Activated T-cell treated with anti-CD3 and anti-CD28 coated beads, Interleukin-2, amount 50 U/mL, for 72 hours (primary cell): ENCODE measurements at places on chromosomes 1 and 21. TPM values are rescaled to one million over a fixed set of nuclear protein-coding genes. Genes with fewer than 3 reads are reported as not detected.
A peak's percentile ranks its signal among the peaks of the same experiment; 100 is the strongest.

The IL22RA1 gene
- total RNA-seq: not detected

The ERI3 gene
- total RNA-seq: 45.5 TPM

The LAD1 gene
- total RNA-seq: not detected

The SFT2D2 gene
- total RNA-seq: 66.9 TPM

The RGS4 gene
- not detected for total RNA-seq

The UHMK1 gene
- 54.0 TPM for total RNA-seq

The LCE1B gene
- total RNA-seq: not detected

The SIPA1L2 gene
- 5.9 TPM for total RNA-seq

The TSSK3 gene
- 1.9 TPM for total RNA-seq

DNA sequence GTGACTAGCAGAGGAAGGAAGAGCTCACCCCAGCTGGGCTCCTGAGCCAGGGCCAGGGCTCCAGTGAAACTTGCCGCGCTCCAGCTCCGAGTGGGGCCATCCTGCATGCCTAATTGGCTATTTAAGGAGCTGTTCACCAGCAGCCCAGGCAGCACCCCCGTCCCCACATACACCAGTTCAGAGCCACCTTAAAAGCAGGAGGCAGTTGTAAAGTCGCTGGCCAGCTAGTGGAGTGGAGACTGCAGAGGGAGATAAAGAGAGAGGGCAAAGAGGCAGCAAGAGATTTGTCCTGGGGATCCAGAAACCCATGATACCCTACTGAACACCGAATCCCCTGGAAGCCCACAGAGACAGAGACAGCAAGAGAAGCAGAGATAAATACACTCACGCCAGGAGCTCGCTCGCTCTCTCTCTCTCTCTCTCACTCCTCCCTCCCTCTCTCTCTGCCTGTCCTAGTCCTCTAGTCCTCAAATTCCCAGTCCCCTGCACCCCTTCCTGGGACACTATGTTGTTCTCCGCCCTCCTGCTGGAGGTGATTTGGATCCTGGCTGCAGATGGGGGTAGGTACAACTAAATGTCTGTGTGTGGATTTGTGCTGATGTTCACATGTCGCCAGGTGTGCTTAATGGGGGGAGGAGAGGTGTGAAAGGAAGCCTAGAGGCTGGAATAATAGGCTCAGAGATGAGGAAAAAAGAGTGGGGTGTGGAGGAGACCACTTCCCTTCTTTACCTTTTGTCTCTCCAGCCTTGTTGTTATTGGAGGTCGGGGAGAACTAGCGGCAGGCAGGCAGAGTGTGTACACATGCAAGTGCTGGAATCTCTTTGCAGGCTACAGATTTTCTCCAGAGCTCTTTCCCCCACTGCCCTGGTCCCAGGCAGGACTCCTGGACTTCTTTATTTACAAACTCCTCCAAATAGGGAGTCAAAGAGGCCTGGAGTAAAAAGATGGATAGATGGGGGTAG is at the start of gene CA14:
TSS of gene CA14 (plus strand) at position 151 of the 962 bp plus-strand sequence. CDS start at position 506, 355 bp downstream.
- DNase-seq: no peak

DNA sequence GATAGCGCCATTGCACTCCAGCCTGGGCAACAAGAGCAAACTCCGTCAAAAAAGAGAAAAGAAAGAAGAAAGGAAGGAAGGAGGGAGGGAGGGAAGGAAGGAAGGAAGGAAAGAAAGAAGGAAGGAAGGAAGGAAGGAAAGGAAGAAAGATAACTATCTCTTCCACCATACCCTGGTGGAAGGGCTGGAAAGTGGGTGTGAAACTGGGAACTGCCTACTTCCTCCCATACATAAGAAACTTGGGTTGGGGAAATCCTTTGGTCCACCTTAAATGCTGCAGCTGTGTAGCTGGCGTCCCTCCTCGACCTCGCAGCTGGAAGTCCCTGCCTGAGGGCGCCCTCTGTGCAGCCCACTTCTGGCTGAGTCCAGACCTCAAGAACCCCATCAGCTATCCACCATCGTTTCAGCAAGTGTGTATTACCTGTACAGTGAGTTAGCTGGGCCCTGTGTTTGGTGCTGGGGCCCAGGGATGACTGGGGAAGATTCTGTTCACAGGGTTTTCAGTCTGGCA is 4.6 kb upstream of the FAM167B start:
- no peak for DNase-seq

DNA sequence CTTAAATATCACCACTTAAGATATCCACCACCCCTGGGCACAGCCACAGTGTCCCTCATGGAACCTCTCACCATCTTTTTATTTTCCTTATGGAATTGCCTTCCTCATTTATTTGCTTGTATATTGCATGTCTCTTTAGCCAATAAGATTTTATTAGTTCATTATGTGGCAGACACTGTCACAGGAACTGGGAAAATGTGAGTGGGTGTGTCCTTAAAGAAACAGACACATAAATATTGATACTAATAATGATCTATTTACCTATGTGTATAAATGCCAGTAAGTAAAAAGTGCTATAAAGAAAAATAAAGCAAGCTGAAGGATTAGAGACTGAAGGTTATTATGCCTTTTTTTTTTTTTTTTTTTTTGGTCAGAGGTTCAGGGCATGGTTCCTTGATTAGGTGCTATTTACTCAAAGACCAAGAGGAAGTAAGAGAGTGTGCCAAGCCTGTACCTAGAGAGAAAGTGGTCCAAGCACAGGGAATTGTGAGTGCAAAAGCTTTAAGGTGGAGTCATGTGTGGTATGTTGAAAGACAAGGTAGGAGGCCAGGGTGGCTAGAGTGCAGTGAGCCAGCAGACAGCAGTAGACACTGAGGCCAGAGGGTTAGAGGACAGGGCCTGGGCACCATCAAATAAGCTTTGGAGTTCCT is 589.0 kb downstream of the USP25 start:
- no peak for DNase-seq

GRCh38 chr1:177257128-177257527 is 86.4 kb downstream of the BRINP2 start:
- no peak for DNase-seq

- DNase-seq: no peak
Measured at GRCh38 chr21:36702622-36702968, 3.7 kb downstream of the SIM2 start.

GRCh38 chr1:191993549-191993948 is 164.7 kb upstream of the RGS18 start:
- DNase-seq: no peak

DNA sequence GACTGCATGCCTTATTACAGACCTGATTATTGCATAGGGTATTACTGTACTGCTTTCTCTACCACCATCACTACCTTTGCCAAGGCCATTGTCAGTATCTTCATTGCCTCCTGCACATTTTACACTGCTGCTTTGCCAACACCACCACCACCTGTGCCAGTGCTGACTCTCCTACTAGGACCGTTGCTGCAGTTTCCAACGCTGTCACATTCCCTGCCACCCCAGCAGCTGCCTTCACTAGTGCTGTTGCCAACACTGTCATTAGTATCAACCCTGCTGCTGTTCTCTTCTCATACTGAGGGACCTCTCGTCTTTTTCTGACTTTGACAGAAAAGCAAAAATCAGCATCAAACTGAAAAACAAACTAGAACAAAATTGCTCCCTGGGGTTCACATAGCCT is 394.9 kb upstream of the B3GALT2 start:
- no peak for DNase-seq

DNA sequence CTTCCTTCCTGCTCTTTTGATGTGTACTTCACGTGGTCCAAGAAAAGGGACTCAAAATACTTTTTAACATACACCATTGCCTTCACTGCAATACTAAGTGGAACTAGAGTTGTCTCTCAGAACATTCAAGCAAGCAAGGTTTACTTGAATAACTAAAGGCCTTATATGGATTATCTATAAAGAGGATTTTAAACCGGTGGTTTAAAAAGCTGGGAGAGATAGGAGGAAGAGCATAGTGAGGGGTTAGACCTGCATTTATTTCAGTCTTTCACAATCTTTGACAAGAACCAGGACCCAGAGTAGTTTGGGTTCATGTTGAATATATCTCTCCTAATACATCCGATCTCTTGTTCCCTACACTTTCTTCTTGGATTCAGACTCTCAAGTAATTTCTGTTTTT is 6.9 kb downstream of the S1PR1 start:
- no peak for DNase-seq

DNA sequence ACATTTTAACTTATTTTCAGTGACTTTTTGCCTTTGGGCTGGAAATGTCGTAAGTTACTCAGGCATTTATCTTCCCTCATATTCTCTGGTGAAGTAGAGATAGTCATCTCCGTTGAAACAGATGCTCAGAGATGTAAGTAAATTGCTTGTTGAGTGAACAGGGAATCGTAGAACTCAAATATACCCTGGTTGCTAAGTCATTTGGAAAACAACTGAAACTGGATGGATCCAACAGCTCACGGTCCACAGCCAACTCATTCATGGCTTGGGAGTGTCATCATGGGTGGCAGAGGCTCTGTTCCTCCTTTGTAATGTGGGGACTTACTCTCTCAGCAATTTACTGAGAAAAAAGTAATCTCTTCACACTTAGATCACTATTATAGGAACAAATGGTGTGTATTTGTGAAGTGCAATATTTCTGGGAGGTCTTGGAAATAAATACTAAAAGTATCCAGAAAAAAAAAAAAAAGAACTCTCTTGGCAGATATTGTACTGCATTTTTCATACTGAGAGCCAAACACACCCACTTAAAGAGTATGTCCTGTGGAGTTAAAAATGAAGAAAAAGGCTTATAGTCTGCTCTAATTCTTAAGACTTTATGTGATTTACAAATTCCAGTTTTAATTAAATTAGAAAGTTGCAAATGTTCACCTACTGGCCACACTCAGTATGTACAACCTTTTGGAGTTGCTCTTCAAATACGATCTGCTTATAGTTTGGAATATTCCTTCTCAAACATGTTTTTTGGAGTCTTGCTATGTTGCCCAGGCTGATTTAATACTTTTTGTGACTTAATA is 107.4 kb downstream of the LEPR start:
- no peak for DNase-seq

DNA sequence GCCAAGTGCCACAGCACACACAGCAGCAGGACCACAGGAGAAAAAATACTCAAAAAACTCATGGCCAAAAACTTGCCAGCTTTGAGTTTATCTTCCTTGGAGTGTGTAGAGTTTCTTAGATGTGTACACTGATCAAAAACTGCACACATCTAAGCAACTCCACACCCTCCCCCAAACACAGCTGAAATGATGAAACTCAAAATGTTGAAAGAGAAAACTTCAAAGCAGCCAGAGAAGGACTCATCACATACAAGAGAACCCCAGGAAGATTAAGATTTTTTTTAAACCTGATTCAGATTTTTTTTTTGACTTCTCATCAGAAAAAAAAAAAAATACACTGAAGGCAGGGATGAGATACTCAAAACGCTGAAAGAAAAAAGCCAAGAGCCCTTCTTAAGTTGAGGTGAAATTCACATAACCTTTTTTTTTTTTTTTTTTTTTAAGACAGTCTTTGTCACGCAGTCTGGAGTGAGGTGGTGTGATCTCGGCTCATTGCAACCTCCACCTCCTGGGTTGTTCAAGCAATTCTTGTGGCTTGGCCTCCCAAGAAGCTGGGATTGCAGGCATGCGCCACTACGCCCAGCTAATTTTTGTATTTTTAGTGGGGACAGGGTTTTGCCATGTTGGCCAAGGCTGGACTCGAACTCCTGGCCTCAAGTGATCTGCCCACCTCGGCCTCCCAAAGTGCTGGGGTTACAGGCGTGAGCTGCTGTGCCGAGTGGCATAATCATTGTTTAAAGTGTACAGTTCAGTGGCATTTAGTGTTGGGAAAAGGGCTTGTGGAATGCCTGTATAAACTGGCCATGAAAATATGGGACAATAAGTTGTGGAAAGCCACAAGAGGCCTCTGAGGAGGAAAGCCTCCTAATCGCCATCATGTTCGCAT is 20.9 kb upstream of the PDXK start:
- DNase-seq: no peak

- DNase-seq: no peak
Measured at GRCh38 chr1:205275916-205276688, 45.4 kb downstream of the NUAK2 start.

DNA sequence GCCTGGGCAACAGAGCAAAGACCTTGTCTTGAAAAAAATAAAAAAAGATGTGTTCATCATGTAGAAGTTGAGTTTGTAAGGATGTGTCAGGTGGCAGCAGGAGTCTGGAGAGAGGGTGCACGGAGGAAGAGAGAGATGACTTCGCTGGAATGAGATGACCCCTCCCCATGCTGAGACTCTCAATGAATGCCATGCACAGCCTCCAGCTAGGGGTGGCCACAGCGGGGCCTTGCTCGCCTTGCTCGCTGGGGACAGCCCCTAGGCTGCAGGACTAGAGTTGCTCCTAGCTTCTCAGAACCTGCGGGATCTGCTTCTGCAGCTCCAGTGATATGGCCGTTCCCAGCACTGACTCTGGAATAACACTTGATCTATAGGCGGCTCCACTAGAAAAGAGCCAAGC is 6.6 kb upstream of the C2CD2 start:
- no peak for DNase-seq

DNA sequence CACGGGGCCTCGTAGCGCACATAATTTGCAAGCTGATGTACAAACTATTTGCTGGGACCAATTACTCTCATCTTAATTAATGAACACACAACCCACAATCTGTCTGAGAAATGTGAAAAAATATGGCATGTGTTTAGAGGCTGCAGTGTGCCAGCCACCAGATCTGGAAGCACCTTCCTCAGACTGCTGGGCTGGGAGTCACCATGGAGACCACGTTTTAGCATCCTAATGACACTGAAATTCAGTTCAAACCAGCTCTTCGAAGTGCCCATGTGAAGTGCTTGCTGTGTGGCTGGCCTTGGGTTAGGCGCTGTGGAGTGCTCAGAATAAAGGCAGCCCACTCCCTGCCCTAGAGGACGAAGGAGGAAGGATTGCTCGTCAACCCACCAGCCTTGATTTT is 482.4 kb downstream of the OMA1 start:
- no peak for DNase-seq

GRCh38 chr1:111585447-111586086 is 34.0 kb upstream of the RAP1A start:
- DNase-seq: no peak

DNA sequence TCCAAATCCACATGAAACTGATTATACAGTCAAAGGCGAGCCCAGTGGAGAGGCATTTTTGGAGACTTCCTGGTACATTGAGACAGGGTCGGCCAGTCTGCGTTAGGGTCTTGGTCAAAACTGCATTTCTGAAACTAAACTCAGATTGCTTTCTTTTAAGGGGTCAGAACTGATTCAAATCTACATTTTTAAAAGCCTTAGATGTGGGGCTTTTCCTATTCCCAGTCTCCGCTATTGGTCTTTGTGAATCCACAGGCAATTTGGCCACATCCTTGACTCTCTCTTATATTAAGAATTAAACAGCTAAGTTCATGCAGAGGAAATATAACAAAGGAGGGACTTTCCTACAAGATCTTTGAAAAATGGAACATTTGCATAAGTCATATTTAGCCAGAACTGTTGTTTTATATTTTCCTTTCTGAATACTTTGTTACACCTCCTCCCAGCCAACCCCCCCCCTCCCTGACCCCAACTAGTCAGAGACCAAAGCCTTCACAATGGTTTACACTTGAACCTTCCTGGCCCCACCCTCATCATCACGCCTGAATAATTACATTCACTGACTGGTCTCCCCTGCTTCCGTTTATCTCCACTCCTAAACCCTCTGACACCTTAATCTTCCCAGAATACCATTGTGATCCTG is 30.9 kb downstream of the SELL start:
- peak; percentile 74 for DNase-seq

- no peak for DNase-seq
Measured at GRCh38 chr1:81606656-81607055, 194.1 kb upstream of the ADGRL2 start.

GRCh38 chr1:74513411-74514300 is 1.2 kb upstream of the LRRC53 start:
- DNase-seq: no peak

GRCh38 chr1:12678820-12679219 is 34.9 kb downstream of the AADACL4 start:
- no peak for DNase-seq
